ENCODE measurements at places on chromosomes 16 and 17.
A peak's percentile ranks its signal among the peaks of the same experiment; 100 is the strongest.

DNA sequence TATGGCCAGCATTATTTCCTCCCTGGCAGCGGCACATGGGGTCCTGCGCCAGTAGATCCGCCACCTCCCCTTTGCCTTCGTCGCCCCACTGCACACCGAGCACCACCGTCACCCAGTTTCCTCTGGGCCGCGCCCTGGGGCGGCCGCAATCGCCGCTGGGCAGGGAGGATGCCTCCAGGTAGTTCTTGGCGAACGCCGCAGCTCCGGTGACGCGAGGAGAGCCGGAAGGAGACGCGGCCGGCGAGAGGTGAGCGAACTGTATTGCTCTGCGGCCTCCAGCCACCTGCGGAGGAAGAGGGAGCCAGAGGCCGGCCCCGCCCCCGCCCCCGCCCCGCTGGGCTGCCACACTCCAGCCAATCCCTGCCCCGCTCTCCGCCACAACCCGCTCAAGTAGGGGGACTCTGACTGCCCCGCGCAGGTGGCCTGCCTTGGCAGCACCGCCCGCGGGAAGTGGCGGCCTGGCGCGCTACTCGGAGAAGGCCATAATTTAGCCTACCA lies 11.8 kb upstream of the SLFN13 start:
- peak; percentile 36 for DNase-seq

DNA sequence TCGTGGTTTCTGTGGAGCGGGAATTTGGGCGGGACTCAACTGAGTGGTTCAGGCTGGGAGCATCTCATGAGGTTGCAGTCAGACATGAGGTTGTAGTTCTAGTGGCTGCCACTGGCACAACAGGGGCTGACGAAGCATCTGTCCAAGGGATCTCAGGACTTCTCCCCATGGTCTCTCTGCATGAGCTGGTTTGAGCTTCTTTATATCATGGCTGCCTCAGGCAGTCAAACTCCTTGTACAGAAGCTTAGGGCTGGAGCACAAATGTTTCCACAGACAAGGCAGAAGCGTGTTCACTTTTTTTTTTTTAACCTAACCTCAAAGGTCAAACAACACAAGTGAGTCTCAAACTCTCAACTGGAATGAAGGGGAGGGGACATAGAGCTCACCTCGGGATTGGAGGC lies 243.3 kb downstream of the MSI2 start:
- no peak for DNase-seq

GRCh38 chr16:51161440-51162195 lies 10.5 kb upstream of the SALL1 start:
- no peak for DNase-seq

DNA sequence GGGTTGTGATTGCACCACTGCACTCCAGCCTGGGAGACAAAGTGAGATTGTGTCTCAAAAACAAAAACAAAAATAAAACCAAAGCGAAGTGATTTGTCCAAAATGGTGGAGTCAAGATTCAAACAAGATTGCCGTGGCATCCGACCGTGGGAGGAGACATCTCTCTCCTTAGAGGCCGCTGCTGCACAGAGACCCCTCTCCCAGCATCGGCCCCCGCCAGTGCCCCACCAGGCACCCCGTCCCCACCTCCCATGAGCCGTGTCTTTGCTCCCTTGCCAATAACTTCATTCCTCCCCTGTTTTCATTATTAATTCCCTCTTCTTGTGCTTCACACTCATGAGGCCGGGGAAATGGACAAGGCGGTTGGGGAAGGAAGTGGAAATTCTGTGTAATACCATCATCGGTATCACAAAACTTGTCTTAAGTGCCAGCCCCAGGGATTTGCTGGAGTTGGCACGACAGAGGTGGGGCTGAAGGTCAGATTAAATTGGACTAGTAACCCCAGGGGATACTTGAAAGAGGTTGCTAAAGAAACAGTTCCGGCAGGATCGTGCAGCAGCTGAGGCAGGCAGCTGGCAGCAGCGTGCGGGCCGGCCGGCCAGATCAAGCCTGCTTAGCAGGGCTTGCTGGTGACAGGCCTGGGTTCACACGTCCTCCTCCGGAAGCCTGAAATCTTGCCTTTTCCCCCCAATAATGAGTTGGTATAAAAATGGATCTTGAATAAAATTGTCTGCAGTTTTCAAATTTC lies 66.8 kb downstream of the RTN4RL1 start:
- no peak for DNase-seq

- no peak for DNase-seq
These were observed 900.8 kb upstream of the GOT2 start for GRCh38 chr16:59634951-59635350.

DNA sequence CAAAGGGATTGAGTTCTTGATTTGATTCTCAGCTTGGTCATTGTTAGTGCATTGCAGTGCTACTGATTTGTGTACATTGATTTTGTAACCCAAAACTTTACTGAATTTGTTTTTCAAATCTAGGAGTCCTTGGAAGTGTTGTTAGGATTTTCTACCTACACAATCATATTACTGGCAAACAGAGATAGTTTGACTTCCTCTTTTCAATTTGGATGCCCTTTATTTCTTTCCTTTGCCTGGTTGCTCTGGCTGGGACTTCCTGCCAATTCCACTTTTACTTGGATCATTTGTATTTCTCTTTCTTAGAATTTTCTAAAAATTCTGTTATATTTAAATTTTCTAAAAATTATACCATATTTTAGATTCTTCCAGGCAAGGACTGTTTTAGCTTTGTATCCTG lies 151.1 kb downstream of the FTO start:
- DNase-seq: no peak

- no peak for DNase-seq
These were observed 331.3 kb upstream of the EEF2KMT start for GRCh38 chr16:5428932-5429331.

DNA sequence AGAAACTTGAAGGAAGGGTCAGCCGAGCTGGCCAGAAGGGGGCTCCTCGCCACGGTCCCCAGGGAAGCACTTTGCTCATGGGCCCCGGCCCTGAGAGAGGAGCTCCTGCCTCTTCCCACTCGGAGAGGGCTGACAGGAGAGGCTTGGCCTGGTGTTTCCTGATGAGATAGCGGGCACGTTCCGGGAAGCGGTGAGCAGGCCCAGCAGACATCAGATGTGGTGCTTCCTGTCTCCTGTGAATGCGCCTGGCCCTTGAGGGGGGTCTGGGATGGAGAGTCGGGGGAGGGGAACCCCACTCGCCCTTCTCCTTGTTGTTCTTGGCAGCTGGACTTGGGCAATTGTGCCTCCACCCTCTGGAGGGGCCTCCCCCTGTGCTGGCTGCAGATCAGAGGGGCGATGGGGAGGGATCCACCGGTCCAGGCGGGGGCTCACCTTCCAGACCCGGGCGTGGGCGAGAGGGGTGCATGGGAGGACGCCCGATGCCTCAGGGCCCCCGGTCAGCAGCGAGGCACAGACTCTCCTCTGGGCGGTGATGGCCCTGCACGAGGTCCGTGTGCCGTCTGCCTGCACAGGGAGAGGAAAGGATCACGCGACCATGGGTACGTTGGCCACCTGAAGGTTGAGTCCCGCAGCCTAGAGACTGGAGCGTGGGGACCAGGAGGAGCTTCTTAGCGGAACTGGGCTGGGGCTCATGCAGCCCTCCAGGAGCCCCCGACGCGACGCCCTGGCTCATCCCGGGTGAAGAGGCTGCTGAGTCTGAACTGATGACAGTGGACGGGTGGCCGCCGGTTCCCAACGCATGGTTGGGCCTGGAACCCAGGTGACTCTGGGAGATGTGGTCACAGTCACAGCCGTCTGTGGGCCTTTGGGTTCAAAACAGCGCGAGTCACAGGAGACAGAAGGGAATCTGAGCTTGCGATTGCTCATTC lies 25.4 kb downstream of the METRNL start:
- DNase-seq: no peak

DNA sequence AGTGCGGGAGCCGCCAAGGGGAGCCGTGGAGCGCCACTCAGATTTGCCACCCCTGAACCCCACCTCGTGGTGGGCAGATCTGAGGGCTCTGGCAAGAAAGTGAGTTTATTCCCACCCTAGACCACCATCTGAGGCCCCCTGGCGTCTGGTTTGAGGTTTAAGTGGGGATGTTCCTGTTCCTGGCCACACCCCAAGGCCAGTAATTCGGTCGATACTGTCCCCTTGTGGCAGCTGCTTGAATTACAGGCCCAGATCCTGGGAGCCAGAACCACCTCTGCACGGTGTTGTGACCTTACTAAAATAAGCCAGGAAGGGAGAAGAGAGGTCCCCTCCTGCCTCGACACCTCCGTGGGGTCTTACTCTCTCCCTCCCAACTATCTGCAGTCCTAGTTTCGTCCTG lies 3.3 kb upstream of the LAT start:
- peak; percentile 59 for DNase-seq

GRCh38 chr17:20154286-20155000 lies 145.3 kb downstream of the SPECC1 start:
- DNase-seq: no peak

DNA sequence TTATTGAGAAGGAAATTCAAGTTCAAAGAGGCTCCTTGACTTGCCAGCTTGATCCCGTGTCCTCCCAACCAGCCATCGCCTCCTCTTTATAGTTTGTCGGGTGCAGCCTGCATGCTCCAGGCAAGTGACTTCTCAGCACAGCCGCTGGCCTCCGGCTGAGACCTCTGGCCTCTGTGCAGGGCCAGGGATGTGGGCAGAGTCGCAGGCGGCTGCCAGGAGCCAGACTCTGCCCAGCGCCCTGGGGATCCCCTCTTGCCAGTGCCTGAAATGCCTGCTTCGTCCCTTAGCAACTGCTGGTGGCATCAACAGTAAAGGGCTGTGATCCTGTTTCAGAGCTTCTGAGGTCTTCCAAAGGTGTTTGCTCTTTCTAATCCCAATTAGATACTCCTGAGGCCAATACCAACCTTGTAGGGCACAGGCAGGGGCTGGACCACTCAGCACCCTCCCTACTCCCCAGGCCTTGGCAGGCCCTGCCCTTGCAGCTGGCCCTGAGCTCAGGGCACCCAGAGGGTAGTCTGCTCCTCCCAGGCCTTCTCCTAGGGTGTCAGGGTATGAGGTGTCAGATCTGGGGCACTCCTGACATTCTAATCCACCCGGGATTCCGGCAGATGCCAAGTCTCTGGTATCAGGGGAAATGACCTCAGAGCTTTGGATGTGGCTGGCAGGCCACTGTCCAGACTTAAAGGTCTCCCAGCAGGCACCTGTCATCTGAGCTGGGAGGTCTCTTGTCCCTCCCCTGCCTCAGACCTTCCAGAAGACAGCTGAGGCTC lies 68.0 kb upstream of the SIAH1 start:
- no peak for DNase-seq

- no peak for DNase-seq
These were observed 67.8 kb downstream of the BMERB1 start for GRCh38 chr16:15502041-15502725.

GRCh38 chr16:29825145-29826044 lies 5.1 kb downstream of the MVP start:
- DNase-seq: no peak

DNA sequence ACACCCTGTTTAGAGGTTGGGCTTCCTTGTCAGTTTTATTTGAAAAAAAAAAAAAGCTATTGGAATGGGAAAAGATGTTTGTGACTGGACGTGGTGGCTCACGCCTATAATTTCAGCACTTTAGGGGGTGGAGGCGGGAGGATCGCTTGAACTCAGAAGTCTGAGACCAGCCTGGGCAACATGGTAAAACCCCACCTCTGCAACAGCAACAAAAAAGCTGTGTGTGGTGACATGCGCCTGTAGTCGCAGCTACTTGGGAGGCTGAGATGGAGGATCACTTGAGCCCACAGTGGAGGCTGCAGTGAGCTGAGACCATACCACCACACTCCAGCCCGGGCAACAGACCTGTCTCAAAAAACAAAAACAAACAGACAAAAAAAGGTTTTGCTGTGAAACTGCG lies 66.1 kb upstream of the SIAH1 start:
- DNase-seq: no peak

- DNase-seq: no peak
These were observed 1.3 kb downstream of the C17orf99 start for GRCh38 chr17:78147315-78147998.

DNA sequence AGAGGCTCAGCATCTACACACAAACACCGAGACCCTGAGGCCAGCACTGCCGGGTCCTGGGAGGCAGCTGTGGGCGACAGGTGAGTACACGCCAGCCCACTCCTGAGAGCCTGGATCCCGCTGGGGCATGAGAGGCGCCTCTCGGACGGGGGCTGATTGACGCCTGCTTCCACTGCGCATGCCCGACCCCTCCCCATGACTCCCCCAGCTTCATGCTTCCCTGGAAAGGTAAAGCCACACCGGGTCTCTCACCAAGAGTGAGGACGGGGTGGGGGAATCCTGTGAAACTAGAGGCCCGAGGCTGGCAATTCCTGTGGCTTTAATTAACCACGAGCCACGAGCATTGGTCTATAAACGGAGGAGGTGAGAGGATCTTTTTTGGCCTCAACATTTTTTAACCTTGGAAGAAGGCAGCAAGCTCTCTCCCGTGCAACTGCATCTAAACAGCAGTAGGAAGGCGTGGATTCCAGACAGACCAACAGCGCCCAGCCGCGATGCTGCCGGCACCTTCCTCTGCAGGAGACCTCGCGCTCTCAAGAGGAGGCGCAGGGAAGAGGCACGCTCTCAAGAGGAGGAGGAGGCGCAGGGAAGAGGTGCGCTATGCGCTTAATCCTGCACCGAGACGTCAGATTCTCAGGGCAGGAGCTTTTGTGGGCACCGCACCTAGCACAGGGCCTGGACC lies 71.8 kb upstream of the METRNL start:
- no peak for DNase-seq

DNA sequence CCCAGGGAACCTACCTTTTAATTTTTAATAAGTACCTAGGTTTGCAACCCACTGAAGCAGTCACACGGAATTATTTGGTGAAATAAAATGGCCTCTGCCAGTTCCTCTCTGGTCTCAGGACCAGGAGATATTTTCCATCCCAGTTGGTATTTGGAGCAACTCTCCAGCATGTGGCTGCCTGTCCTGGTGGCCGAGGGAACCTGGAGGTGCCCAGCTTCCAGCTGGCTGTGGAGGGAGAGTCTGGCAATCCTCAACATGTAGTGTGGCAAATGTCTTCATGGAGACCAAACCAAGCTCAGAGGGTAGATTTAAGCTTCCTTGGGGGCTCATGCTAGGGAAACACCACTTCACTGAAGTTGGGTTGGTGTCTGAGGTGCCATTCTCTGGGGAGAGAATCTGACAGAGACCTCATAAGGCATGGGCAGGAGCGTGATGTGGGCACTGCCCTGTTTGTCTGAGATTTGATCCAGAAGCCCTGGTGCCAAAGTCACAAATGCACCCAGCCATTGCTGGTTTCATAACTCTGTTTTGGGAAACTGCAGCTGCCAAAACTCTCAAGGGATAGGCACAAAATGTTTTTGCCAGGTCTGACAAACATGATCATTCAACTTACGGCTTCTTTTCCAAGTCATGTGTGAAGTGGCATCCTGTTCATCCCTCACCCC lies 2.8 kb downstream of the MT1X start:
- no peak for DNase-seq
